ENCODE measurements at places on chromosomes 6 and 20. TPM values are rescaled to one million over a fixed set of nuclear protein-coding genes. Genes with fewer than 3 reads are reported as not detected.

Gene SMPDL3A
- total RNA-seq = 13.4 TPM

Gene SMLR1
- not detected for total RNA-seq

DNA sequence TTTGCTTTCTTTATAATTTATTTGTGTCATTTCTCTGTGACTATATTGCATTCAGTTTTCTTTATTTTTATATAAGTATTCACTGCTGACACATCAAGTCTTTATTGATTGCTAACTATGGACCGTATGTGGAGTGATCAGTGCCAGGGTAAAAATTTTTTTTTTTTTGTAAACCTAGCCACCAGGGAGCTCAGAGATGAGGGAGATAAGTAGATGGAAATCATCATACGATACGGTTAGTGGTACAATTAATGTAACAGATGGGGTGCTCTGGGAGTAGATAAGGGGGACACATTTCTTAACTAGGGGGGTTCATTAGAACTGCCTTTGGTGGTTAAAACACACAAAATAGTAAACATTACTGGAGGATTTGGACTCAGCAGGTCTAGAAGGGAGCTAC is 68.3 kb downstream of the AFDN start:
- DNase-seq = no peak

DNA sequence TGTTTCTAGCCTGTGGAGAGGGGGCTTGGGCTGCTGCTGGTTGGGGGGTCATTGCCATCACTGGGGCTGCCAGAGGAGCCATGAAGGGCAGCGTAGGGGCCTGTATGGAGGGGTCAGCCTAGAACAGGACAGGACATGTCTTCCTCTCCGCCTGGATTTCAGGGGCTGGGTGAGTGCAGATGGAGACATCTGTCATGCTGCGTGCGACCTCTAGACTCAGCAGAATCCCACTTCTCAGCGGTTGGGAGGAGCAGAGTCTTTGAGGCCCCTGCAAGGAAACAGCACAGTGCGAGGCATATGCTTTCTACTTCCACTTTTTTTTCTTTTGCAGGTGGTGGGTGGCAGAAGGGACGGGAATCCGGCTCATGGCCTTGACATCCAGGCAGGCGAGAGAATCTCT is 67.9 kb downstream of the EZR start:
- no peak for DNase-seq

Gene OR2H2
- not detected for total RNA-seq

Gene HLA-DQB1
- not detected for total RNA-seq

Gene HIVEP1
- 7.1 TPM for total RNA-seq

DNA sequence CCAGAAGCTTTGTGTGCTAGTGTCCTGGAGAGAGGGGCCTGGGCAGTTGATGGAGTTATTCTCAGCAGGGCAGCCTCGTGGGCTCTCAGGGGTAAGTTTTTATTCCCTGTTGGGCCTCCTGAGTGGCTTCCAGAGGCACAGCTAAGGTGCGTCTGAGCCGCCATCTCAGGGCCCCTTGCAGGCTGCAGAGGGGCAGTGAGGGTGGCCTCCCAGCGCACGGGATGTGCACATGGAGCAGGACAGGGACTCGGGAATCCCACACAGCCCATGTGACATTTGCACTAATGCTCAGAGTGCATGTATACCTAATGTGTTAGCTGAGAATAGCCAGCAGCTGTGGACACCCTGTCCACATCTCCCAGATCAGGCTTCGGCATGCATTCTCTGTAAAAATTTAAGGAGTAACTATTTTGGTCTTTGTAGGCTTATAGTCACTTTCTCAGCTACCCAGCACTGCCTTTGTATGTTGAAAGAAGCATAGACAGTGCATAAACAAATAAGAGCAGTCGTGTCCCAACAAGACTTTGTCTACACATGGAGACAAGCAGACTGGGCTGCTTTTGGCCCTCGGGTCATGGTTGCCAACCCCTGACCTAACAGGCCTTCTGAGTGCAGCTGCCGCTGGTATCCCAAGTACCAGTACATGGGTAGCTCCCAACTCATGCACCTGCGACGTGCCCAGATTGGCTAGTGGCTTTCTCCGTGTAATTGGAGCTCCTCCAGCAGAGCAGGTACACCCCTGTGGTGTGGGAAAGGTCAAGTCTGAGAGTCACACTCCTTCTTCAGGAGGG is 18.6 kb upstream of the CST9L start:
- no peak for DNase-seq

DNA sequence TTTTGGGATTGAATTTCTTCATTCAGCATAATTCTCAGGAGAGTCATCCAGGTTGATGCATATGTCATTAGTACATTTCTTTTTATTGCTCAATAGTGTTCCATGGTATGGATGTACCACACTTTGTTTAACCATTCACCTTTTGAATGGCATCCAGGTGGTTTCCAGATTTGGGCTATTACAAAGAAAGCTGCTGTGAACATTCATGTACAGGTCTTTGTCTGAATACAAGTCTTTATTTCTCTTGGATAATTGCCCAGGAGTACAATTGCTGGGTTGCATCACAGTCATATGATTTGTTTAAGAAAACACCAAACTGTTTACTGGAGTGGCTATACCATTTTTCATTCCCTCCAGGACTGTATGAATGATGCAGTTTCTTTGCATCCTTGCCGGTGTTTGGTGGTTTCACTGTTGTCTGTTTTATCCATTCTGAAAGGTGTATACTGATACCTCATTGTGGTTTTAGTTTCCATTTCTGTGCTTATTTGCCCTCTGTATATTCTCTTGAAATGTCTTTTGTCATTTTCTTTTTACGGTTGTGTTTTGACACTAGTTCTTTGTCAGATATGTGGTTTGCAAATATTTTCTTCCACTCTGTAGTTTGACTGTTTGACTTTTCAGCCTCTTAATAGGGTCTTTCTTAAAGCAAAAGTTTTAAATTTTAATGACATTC is 8.8 kb downstream of the CDKAL1 start:
- peak; percentile 71 for DNase-seq

Gene ERGIC3
- total RNA-seq = 345 TPM

DNA sequence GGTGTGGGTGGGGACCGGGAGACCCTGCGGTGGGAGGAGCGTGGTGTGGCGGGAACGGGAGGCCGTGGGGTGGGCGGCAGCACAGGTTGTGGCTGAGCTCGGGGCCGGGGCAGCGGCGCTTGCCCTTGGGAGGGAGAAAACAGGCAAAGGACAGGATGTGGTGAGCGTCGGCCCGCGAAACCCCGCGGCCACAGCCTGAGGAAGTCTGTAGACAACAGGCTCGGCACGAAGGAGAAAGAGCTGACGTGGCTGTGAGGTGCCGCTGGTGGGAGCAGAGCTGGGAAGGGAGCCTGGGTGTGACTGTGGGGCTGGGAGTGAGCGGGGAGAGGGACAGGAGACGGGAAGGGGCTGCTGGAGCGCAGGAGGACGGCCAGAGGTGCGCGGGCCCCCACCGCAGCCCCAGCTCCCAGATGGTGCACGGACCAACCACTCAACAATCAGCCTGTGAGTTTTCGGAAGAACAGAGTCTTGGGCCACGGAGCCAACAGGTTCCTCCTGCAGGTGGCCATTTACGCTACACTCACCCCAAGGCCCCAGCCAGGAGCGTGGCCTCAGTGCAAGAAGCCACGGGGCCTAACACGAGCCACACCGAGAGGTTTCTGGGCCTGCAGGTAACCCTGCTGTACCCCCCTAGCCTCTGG is 202.8 kb downstream of the DLL1 start:
- DNase-seq = no peak

Gene PCSK2
- not detected for total RNA-seq

DNA sequence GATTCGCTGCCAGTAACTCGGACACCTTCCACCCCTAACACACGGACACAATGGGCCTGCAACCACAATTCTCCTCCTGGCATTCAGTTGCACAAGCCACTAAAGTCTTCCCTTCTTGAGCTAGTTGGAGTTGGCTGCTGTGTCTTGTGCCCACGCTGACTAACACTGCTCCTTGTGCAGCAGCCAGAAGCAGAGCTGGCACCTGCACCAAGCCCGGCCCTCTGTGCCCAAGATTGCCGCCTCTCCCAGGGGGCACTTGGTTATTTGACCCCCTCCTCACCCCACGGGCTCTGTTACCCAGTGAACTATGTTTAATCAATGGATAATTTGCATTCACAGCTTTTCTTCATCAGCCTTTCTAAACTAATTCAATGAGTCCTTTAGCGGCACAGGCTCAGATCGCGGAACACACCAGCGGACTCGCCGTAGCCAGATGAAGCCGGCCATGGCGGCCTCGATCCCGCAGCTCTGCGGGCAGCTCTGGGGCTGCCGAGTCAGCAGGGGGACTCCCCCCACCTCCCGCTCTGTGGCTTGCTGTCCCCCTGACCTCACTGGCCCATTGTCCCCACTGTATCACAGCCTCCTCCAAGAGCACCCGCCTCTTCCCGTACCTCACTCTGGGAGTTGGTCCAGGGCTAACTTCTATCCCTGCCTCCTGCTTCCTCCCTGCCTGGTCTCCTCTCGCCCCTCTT is 94.8 kb upstream of the AFDN start:
- DNase-seq = no peak

- DNase-seq = no peak
Observed at GRCh38 chr20:10626896-10627295, 46.9 kb downstream of the JAG1 start.

Gene PRSS35
- not detected for total RNA-seq

Gene RSPH9
- not detected for total RNA-seq

DNA sequence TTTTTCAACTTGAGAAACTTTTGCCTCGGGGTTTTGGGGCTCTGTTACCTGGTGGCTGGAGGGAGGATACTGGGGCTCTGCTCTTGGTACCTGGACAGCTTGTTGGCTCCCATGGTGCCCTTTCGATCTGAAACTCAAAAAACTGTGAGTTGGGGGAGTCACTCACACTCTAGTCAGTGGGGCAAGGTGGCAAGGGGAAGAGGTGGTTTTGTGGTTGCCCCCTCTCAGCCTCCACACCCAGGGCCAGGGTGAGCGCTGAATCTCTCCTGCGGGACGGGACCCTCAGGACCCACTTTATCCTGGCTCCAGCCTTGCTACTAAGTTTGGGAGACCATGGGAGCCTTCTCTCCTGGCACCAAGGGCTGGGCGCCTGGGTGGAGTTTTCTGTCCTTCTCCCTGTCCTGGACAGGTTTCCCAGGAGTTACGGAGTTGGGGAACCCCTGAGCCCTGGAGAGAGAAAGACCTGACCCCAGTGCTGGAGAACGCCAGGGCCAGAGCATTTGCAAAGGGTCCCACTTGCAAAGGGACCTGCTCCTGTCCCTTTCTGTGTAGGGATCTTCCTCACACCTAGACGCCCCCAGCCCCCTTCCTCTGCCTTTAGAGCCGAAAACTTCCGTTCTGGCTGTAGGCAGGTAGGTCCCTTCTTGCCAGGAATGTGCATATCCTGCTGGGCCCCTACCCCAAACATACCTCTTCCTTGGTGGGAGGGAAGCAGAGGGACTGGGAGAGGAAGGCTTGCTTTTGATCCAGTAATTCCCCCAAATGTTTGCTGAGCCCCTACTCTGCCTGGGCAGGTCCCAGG is 2.9 kb downstream of the FOXP4 start:
- no peak for DNase-seq

Gene TMEM170B
- 0.54 TPM for total RNA-seq

GRCh38 chr6:15491255-15491985 is 171.4 kb downstream of the DTNBP1 start:
- peak; percentile 87 for DNase-seq

DNA sequence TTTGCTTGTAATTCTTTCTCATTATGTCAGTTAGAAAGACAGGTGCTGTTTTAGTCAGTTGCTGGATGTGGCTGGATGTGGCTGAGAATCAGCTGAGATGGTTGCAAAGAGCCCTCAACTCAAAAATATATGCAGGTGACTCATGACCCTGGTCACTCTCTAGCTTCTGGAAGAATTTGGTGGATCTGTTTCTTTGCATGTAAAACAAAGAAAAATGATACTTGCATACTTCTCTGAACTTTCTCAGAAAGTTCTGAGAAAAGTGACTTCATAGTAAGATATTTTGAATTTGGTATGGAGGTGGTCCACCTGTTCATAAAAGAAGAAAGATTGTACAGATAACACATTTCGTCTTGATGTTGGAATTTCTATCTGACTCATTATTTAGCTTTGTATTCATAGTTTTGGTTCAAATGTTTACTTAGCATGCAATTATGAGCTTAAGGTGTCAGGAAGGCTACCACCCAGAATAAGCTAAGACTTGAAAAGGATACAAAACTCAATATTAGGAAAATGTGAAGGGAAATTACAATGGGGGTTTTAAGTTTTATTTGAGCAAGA is 163.2 kb upstream of the OLIG3 start:
- DNase-seq = no peak

Gene CTAGE9
- total RNA-seq = not detected

DNA sequence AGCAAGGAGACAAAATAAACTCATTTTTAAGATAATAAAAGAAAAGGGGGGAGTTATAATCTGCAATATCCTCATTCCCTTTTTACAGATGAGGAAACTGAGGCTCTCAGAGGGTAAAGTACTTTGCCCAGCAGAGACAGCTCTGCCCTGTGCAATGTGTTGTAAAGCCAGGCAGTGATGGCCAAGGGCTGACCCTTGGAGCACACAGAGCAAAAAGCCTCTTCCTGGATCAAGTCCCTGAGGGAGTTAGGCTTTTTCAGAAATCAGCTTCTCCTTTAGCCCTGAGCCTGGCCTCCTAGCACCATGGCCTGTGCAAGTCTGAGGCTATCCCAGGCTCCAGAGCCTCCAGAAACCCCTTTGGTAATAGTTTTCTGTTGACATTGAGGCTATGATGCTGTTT is 234.8 kb downstream of the PHACTR1 start:
- no peak for DNase-seq

DNA sequence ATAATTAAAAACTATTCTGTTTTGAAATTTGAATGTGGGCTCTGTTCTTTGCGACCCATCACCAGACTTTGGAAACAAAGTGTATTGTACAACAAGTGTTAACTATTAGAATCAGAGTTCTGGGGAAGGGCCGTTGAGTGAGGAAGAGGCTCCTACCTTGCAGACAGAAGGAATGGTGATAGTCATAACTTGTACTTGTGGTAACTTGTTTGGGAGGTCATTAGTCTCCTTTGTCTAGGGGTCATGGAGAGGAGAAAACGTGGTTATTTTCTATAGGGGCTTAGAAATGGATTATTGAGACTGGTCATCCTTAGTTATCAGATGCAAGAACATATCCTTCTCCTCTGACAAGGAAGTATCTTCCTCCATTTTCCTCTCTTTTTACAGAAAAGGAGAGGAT is 174.8 kb downstream of the BMP2 start:
- no peak for DNase-seq

- no peak for DNase-seq
Observed at GRCh38 chr20:18030020-18030419, 27.7 kb downstream of the OVOL2 start.

Gene C20orf204
- total RNA-seq = 0.32 TPM

- no peak for DNase-seq
Observed at GRCh38 chr6:88655586-88655985, 307.8 kb downstream of the RNGTT start.

DNA sequence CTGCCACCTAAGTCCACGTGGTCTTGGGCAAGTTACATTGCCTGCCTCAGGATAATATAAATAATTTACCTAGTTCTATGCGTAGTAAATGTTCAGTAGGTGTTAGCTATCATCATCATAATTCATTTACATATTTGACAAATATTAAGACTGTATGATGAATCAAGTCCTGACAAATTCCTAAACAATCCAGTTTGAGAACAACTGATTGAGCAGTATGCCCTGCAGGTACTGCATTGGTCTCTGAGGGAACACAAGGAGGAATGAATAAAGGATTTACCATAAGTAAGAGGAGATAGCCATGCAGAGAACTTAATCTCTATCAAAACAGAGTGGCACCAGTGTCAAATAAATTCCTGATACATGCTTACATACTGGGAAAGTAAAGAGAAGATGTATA is 70.4 kb downstream of the SAMD5 start:
- no peak for DNase-seq

All from GM23248 (cell line).